ENCODE measurements at places on chromosomes 1 and 21. TPM values are rescaled to one million over a fixed set of nuclear protein-coding genes. Genes with fewer than 3 reads are reported as not detected.

GRCh38 chr1:168893359-168893801 is 164.4 kb upstream of the DPT start:
- DNase-seq, result no peak
- H3K27ac ChIP-seq, result no peak overlapping the region
- no peak overlapping the region for H3K4me3 ChIP-seq
- H3K27me3 ChIP-seq, result no peaks in the 10 kb centered on the region

The G0S2 gene
- total RNA-seq, result 4.1 TPM

DNA sequence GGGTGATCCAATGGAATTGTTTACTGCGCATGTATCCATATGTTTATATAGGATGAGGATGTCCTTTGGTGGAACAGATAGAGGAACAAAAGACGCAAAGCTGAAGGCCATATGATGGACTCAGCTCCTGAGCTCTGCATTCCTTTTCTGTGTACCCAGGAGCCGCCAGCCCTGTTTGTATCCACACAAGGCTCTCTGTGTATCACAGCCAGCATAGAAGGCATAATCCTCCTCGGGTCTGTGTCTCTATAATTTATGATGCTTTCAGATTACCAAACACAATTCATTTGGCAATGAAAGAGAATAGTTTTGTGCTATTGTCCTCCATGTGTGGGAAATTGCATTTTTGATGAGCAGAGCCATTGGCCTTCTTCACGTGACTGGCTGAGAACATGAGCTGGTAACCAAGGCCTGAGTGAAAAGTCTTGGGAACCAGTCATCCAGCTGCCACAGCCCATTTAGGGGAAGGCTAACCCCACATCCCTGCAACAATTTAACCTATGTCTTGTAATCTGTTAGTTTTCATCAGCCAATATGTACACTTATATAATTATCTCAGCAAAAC is 119.2 kb downstream of the PBX1 start:
- H3K27ac ChIP-seq, result peak overlapping the region; percentile 41
- H3K36me3 ChIP-seq, result peaks cover 25% of the 10 kb centered on the region
- no peak for DNase-seq
- H3K4me3 ChIP-seq, result no peak overlapping the region
- no peaks in the 10 kb centered on the region for H3K27me3 ChIP-seq
- H3K4me1 ChIP-seq, result peaks cover 57% of the 10 kb centered on the region

DNA sequence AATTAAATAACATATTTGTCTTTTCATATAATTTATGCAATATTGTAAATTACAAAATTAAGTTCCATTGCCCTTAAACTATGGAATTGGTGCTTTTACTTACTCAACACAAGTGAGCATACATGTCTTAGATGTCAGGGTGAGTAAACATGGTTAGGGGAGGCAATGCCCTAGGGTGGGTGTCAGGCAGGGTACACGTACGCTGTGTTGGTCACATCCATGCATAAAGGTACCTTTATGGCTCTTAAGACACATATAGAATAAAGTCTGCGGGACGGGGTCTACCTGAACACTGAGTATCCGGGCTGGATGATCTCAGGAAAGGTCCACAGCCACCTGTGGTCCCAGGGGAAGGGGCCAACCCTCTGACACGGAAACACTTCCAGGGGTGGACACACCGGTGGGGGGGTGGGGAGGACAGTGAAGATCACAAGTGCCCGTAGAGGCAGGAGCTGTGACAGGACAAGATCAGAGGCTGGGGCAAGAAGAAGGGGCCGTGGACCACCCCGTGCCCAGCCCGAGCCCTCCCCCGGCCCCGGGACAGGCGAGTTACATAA is 720 bp downstream of the LIN9 start:
- DNase-seq, result no peak
- H3K4me3 ChIP-seq, result peak overlapping the region; percentile 86
- H3K36me3 ChIP-seq, result no peaks in the 10 kb centered on the region

- H3K27me3 ChIP-seq, result peaks cover 8% of the 10 kb centered on the region
- H3K36me3 ChIP-seq, result no peaks in the 10 kb centered on the region
- no peak overlapping the region for H3K4me3 ChIP-seq
- no peak for DNase-seq
Measured at GRCh38 chr1:227322376-227322775, 4.1 kb upstream of the CDC42BPA start.

The CEP104 gene
- total RNA-seq, result 32.2 TPM

The HEYL gene
- total RNA-seq, result 5.6 TPM

DNA sequence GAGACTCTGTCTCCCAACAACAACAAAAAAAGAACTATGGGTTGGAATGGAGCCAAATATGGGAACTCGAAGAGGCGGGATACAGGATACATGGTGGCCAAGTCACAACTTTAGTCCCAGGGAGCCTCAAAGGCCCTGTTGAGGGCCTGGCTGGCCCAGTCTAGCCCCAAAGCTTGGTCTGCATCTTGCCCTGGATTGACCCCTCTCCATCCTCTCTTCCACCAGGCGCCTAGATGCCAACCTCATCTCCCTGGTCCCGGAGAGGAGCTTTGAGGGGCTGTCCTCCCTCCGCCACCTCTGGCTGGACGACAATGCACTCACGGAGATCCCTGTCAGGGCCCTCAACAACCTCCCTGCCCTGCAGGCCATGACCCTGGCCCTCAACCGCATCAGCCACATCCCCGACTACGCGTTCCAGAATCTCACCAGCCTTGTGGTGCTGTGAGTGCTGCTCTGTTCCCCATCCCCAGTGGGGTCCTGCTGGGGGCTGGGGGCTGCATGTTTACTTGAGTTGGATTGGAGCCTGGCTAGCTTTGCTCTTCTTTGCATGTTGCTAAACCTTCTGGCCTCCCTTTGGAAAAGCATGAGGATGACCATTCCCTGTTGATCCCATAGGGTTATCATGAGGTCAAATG is 65.5 kb downstream of the UBE2T start:
- peaks cover 29% of the 10 kb centered on the region for H3K4me1 ChIP-seq
- no peak overlapping the region for H3K27ac ChIP-seq
- H3K4me3 ChIP-seq, result no peak overlapping the region
- DNase-seq, result no peak

The PKN2 gene
- 63.4 TPM for total RNA-seq

DNA sequence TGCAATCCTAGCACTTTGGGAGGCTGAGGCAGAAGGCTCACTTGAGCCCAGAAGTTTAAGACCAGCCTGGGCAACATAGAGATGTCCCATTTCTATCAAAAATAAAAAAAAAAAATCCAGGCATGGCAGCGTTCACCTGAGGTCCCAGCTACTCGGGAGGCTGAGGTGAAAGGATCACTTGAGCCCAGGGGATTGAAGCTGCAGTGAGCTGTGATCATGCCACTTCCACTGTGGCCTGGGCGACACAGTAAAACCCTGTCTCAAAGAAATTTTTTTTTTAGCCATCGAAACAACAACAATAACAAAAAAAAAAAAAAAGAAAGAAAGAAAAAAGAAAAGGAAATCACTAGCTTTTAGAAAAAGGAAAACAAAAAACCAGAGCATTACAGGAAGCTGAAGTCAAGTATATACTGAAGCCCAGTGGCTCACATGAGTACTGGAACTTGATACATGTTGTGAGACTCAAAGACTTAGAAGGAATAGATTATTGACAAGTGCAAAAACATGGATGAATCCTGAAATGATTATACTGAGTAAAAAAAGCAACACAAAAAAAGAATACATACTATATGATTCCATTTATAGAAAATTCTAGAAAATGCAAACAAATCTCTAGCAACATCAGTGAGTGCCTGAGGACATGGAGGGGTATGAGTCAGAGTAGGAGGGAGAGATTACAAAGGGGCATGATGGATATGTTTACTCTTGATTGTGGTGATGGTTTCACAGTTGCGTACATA is 6.1 kb upstream of the RABGAP1L start:
- no peak overlapping the region for H3K27ac ChIP-seq
- H3K27me3 ChIP-seq, result peaks cover 1% of the 10 kb centered on the region

GRCh38 chr1:63946866-63947491 is 173.2 kb downstream of the ROR1 start:
- no peak overlapping the region for H3K4me3 ChIP-seq
- DNase-seq, result no peak
- no peaks in the 10 kb centered on the region for H3K27me3 ChIP-seq
- H3K36me3 ChIP-seq, result peaks cover 7% of the 10 kb centered on the region
- peak overlapping the region; percentile 83 for H3K27ac ChIP-seq

DNA sequence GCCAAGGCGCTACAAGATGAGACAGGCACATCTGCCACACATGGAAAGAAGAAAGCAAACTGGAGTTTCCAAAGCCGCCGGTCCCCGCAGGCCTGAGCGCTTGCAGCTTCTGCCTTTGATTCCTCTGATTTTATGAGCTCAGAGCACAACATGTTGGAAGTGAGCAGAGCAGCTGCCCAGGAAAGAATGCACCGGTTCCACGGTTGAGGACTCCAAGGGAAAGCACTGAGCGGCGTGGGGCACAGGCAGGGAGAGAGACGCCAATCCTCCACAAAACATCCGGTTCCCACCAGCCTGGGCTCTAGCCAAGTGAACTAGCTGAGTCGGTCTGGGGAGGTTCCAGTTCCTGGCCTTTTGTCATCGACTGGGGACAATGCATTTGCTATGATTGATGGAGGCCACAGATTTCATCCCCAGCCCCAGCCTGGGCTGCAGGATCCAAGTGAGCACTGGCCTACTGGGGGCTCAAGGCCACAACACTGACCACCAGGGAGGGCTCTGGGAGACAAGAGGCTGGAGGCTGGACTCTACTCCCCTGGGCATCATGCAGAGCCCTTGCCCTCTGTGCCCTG is 253.1 kb upstream of the IRF2BP2 start:
- H3K4me3 ChIP-seq, result peak overlapping the region; percentile 18
- H3K4me1 ChIP-seq, result peaks cover 34% of the 10 kb centered on the region
- DNase-seq, result peak; percentile 28
- H3K27me3 ChIP-seq, result no peaks in the 10 kb centered on the region

Data from mesothelial cell of epicardium (in vitro differentiated cells).